ENCODE measurements at places on chromosomes 4 and X.

- DNase-seq: no peak
Observed at GRCh38 chr4:27145597-27145996, 285.0 kb downstream of the STIM2 start.

GRCh38 chrX:112888916-112889315, 48.3 kb upstream of the AMOT start:
- DNase-seq: no peak

GRCh38 chr4:15918484-15919129, 19.9 kb downstream of the FGFBP1 start:
- DNase-seq: no peak

- no peak for DNase-seq
Observed at GRCh38 chrX:40759374-40759773, 24.0 kb upstream of the MED14 start.

GRCh38 chr4:128596853-128597252, 212.6 kb upstream of the JADE1 start:
- no peak for DNase-seq

DNA sequence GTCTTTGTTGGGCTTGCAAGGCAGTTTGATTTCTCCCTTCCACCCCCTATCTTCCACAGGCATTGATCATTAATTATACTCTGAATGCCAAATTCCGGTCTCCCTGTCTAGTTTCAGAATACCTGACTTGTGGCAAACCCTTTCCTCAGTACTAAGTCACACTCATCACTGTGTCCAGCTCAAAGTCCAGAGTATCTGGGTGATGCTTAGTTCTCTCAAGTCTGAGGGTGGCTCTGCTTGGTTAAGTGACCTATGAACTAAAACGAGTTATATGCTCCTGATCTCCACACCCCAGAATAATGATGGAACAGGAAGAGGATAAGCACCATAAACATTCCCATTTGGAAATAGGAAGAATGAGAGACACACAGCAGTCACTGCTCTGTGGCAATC, 6.5 kb downstream of the SMIM9 start:
- no peak for DNase-seq

DNA sequence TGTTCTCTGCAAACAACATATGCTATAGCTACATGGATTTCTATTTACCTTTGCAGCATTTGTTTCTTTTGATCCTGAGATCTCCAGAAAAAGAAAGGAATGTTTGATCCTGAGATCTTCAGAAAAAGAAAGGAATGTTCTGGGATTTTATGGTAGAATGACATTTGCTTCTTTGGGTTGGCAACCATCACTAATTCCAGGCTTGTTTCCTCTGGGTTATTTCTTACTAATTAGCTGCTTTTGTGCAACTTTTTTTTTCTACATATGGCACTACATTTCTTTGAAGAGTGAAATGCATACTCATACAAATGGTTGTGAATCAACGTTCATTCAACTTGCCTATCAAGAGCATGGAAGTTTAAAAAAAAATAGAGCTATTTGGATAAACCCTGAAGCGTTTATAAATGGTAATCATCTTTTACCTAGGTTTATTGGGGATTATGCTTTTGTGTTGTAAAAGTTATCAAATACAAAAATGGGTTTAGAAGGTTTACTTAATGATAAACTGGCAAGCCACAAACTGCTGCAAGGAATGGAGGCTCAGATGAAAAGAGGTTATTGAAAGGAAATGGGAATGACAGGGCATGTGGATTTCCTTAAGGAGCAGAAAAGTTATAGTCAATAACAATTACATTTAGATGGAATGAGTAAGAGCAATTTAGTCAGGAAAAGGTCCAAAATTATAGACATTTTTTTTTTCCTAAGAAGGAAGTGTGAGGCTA, 95.6 kb upstream of the PCDH18 start:
- DNase-seq: no peak

- no peak for DNase-seq
Observed at GRCh38 chr4:107699466-107700206, 20.4 kb downstream of the PAPSS1 start.

GRCh38 chr4:40232610-40233009, 35.8 kb downstream of the RHOH start:
- DNase-seq: peak; percentile 28

- no peak for DNase-seq
Observed at GRCh38 chrX:1754077-1754476, 139.2 kb downstream of the ASMT start.

- DNase-seq: no peak
Observed at GRCh38 chr4:183248201-183248600, 71.9 kb downstream of the CLDN22 start.

DNA sequence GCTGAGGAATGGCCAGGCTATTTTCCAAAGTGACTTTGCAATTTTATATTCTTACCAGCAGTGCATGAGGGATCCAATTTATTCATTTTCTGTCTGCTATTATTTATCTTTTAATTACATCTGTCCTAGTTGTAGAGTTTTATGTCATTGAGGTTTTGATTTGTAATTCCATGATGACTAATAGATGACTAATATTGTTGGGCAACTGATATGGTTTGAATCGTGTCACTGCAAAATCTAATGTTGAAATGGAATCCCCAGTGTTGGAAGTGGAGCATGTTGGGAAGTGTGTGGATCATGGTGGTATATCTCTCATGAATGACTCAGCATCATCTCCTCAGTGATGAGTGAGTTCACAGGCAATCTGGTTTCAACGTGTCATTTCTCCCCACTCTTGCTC, 201.5 kb downstream of the TBX22 start:
- no peak for DNase-seq

GRCh38 chr4:76083386-76083988, 9.0 kb downstream of the ART3 start:
- DNase-seq: no peak
